ENCODE measurements at places on chromosomes 13 and 19.

DNA sequence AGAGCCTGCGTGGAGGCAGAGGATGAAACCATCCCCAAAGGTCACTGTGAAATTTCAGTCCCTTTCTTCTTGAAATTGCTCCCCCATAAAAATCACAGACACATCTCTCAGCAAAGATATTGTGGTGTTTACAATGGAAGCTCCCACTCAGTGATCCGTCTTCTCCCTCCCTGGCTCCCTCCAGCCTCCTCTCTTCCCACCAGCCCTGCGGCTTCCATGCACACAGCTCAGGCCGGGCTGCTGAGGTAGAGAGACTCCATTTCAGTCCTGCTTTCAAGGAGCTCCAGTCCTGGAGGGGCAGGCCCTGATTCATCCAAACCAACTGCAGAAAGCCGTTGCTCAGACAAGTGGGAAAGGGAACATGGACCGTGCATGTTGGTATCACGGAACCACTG, 24.0 kb upstream of the MIER2 start:
- no peak for DNase-seq

- no peak for DNase-seq
Observed at GRCh38 chr19:46907880-46908279, 47.1 kb downstream of the ARHGAP35 start.

- no peak for DNase-seq
Observed at GRCh38 chr13:34914416-34914815, 27.7 kb upstream of the NBEA start.

DNA sequence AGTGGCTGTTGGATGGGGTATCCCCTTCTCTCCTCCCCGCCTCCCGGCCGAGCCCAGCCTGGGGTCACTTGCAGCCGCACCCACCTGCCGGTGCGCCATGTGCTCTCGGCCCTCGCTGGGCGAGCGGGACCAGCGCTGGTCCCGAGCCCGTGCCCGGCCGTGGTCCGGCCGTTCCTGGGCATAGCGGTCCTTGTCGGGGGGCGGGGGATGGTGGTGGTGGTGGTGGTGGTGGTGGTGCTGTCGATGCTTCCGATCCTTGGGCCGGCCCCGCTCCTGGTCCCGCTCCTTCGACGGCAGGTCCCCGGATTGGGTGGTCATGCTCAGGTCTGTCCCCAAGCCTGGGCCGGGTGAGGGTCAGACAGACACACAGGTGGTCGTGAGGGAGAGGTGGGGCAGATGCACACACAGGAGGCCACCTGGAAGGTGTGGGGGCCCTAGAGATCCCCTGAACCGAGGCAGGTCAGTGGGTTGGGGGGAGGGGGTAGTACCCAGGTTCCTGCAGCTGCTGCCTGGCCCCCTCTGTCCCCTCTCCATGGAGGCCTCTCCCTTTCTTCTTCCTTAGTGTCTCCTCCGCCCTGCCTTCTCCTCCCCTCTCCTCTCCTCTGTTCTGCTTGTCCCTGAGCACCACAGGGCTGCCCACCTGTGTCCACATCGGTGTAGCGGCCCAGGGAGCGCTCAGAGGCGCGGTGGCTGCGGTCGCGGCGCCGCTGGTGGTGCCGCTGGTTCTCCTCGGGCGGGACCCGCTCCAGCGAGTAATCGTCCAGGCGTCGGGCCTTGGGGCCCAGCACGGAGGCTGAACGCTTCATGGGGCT, 58.7 kb downstream of the IER2 start:
- no peak for DNase-seq

DNA sequence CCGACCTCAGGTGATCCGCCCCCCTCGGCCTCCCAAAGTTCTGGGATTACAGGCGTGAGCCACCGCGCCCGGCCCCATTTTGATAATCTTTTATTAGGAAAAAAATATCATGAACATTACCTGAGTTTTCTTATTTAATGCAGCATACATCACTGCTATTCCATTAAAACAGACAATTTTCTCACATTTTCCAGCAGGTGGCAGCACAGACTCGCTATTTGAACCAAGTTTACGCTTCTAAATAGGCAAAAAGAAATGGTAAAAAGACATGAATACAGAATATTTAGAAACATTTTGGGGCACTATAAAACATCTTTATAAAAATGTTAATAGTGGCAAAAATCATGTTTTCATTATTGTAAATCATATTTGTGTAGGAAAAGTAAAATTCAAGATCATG, 903.1 kb downstream of the SLITRK6 start:
- no peak for DNase-seq

- no peak for DNase-seq
Observed at GRCh38 chr13:99041788-99042187, 63.9 kb upstream of the DOCK9 start.

- no peak for DNase-seq
Observed at GRCh38 chr13:29583073-29583785, 12.3 kb downstream of the SLC7A1 start.

- DNase-seq = no peak
Observed at GRCh38 chr13:27977476-27978300, 8.6 kb upstream of the CDX2 start.

GRCh38 chr13:25687471-25688225, 315.9 kb downstream of the ATP8A2 start:
- DNase-seq = no peak

DNA sequence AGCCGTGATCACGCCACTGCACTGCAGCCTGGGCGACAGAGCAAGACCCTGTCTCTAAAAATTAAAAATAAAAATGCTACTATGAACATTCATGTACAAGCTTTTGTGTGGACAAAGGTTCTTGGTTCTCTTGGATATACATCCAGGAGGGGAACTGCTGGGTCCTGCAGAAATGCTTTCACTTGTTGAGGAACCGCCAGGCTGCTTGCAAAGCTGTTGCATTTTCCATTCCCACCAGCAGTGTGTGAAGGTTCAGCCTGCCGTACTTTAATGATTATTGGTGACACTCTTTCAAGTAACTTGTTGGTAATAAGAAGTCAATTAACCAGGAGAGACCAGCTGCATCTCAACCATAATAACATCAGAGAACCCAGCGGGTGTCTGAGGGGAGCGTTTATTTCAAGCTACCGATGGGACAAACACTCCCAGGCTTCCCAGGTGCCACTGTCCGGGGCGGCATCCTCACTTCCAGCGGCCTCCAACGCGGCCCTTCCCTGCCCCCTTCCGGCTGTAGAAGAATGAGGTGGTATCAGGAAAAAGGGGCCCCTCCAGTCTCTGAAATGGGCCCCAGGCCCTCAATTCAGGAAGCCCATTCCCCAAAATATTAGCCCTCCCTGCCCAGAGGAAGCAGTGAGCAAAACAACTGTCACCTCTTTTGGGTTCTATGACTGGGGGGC, 15.2 kb upstream of the PPP1R12C start:
- DNase-seq = no peak

- no peak for DNase-seq
Observed at GRCh38 chr13:28654276-28654675, 4.7 kb upstream of the POMP start.

DNA sequence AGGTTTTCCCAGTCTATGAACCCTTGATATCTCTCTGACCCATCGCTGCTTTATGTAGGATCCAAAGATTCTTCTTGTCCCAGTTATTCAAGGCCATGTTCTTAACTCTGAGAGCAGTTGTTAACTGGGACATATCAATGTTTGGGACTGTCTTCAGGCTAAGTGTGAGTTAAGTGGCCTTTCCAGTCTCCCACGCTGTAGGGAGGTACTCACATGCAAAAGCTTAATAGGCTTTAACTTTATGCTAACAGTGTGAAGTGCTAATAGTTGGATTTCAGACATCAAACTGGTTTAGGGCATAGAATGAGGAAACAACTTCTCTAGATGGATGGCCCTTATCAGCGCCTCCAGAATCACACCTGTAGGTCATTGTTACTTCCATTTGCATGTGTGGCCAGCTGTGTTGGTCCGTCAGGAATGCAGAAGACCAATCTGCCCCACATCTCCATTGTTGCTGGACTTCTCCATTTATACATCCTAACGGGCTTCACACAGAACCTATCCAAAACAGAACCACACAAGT, 104.7 kb upstream of the MBNL2 start:
- DNase-seq = no peak

- no peak for DNase-seq
Observed at GRCh38 chr19:14575428-14575980, 3.6 kb upstream of the NDUFB7 start.

DNA sequence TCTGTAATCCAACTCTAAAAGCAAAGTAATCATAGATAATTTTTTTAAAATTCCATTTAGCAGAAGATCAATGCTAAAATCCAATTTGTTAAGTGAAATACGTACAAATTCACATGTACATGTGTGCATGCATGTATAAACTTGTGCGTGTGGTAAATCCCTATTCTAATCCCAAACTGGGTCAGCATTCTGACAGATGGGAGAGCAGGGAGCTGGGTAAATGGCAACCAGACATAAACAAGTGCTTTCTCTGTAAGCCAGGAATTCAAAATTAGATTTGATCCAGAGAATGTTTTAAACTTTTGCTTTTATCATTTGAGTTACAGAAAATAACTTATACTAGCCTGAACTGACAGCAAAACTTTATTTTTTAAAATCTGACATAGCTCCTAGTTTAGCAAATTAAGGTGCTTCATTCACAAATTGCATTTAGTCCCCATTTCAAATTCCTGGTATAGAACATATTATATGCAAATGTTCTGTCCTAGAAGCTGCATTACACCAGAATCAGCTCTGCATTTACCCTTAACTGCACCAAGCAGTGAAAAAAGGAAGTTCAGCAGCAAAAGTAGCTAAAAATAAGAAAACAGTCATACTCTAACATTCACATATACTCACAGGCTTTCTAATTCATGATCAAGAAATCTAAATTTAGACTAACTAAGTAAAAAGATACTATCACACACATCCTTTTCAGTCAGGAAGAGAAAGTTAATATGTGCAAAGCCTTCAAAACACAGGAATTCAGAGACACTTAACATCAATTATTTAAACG, 32.6 kb downstream of the UBL3 start:
- DNase-seq = no peak

GRCh38 chr19:50590191-50590590, 22.0 kb upstream of the LRRC4B start:
- DNase-seq = no peak

Measured in central memory CD4-positive, alpha-beta T cell (primary cell).